ENCODE measurements at places on chromosomes 3 and 15.
A peak's percentile ranks its signal among the peaks of the same experiment; 100 is the strongest.

DNA sequence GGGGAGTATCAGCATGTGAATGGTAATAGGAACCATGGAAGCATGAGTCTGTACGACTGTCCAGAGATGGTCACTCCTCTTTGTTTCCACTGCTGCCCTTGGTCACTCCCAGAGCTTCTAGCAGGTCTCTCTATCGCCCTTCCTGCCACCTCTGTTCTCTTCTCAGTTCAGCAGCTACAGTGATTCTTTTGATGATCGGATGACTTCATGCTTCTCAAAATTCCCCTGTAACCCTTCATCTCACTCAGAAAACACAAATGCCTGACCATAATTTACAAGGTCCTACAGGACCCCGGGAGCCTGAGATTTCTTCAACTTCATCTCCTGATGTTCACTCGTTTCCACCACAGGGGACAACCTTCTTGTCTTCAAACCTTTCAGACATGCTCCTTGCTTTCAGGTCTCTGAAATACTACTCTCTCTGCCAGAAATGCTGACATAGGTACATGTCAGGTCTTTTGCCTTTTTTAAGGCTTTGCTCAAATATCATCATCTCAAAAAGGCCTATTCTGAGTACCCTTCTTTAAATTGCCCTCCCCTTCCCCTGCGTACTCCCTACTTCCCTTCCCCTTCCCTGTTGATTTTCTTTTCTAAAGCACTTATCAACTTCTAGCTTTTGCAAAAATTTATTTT, 42.1 kb upstream of the BHLHE40 start:
- DNase-seq: no peak

- DNase-seq: no peak
These were observed 479 bp upstream of the PLD1 start for GRCh38 chr3:171810629-171811294.

- peak; percentile 87 for DNase-seq
These were observed 10.9 kb downstream of the TM2D3 start for GRCh38 chr15:101641129-101641764.

- DNase-seq: no peak
These were observed 56.9 kb upstream of the NR2C2 start for GRCh38 chr3:14890476-14890875.

GRCh38 chr3:155131104-155131503, 51.0 kb downstream of the MME start:
- no peak for DNase-seq

GRCh38 chr3:4582624-4583023, 89.5 kb downstream of the ITPR1 start:
- no peak for DNase-seq

Data from head of caudate nucleus (tissue), 42 donors.